ENCODE measurements at places on chromosomes 1 and 21.

DNA sequence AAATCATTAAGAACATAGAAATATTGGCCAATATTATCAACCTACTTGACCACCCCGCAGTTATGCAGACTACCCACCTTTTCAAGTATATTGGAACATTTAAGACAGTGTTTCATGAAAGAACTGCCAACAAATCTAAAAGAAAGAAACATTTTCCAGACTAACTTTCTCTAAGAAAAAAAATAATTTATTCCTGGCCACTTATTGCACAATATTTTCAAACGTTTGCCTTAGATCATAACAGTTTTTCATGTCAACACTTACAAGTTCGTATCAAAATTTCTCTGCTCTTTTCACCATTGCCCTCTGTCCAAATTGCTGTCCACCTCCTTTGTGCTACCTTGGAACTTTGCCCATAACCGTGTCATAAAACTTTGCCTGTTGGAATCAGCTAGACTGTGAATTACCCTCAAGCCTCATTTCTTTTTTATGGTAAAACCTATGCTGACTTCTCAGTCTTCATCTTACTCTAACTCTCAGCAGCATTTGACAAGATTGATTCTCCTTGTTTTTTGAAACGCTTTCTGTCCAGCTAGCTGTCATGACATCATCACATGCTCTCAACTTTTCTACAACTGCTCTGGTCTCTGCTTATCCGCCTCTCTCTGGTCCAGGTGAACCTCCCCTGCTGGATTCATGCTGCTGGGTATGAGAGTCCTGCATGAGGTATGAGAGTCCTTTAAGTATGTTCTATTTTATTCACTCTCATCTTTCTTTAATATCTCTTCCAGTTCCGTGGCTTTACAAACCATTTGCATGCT, 92.8 kb upstream of the CHRM3 start:
- no peak for DNase-seq

DNA sequence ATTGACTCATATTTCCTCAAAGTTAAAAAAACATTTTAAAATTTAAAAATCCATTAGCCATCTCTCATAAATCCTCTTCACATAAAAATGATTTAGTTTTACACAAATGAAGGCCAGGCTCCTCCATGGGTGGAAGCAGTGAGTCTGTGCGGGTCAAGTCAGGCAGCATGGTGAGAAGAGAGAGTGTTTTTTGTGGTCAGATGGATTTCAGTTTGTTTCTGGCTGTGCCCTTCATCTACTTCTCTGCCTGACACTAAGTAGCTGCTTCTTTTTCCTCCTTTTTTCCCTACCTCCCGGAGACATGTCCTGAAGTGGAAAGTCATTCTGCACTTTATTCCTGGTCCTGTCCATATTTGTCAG, 10.3 kb downstream of the PLA2G4A start:
- DNase-seq: no peak

DNA sequence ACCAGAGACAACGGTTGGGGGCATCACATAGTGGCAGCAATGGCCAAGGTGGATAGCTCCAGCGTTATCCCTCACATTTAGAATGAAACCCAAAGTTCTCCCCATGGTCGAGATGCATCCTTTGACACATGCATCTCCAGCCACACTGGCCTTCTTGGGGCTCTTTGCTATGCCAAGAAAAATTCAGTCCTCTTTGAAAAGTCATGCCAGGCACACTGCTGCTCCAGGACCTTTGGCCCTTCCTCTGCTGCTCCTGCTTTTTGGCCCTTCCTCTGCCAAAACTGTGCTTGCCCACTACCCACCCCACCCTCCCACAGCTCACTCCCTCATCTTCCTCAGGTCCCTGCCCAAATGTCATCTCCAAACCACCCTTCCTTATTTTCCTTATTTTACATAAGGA, 106.4 kb downstream of the C1orf94 start:
- no peak for DNase-seq

DNA sequence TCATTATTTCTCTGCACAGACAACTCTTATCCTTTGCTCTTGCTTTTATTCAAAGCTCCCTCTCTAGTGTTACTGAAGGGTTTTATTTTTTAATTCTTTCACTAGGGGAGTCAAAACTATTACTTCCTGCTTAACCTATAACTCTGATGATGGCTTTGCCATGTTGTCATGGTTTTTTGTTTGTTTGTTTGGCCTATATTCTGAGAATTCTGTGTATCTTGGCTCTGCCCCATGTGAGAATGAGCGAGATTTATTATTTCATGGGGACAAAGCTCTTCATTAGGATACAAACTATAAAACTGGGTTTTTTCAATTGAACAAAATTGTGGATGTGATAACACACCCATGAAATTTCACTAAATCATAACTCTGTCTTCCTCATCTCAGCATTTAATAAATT, 190.5 kb upstream of the C1orf105 start:
- DNase-seq: no peak

GRCh38 chr21:43270800-43271301, 102.0 kb downstream of the CRYAA start:
- no peak for DNase-seq

DNA sequence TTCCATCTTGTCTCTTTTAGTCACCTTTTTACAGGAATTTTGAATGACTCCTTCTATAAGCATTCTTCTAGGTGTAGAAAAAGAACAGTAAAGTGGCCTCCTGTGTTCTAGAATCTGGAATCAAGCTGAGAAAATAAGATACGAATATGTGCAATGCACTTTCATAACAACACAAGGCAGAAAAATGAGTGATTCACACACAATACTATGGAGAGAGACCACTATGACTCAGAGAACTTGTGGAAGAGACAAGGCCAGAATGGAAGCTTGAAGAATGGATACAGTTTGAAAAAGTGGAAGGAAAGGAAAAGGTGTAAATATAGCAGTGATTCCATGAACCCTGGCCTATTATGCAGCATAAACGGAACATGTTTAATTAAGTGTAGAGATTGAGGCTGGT, 57.1 kb upstream of the SAMSN1 start:
- no peak for DNase-seq
